Fibroblast of skin of right biceps (primary cell): ENCODE measurements at places on chromosomes 3 and 15.

GRCh38 chr15:59998305-59998949 is 5.7 kb upstream of the FOXB1 start:
- DNase-seq: no peak

GRCh38 chr3:181383760-181384159 is 328.0 kb upstream of the SOX2 start:
- no peak for DNase-seq

- DNase-seq: peak; percentile 6
Observed at GRCh38 chr3:82202269-82202668, 440.8 kb upstream of the GBE1 start.

- no peak for DNase-seq
Observed at GRCh38 chr15:65082303-65082953, 5.9 kb downstream of the KBTBD13 start.

GRCh38 chr3:72143322-72143721 is 358.4 kb upstream of the PROK2 start:
- peak; percentile 48 for DNase-seq

DNA sequence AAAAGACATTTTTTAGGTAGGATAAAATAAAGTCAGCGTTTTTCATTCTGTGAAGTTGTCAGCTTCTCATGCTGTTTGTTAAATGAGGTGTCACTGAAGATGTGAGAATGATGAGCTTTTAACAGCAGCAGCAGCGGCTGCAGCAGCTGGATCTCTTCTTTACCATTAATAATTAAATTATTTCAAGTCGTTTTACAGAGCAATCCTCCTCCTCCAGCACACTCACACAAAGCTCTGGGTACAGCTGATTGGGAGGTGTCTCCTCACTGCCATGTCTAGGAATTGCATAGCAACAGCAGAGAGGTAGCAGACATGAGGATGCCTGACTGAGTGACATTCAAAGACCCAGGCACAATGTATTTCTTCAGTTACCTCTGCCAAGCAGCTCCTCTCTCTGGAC is 46.7 kb upstream of the PLAAT1 start:
- no peak for DNase-seq

DNA sequence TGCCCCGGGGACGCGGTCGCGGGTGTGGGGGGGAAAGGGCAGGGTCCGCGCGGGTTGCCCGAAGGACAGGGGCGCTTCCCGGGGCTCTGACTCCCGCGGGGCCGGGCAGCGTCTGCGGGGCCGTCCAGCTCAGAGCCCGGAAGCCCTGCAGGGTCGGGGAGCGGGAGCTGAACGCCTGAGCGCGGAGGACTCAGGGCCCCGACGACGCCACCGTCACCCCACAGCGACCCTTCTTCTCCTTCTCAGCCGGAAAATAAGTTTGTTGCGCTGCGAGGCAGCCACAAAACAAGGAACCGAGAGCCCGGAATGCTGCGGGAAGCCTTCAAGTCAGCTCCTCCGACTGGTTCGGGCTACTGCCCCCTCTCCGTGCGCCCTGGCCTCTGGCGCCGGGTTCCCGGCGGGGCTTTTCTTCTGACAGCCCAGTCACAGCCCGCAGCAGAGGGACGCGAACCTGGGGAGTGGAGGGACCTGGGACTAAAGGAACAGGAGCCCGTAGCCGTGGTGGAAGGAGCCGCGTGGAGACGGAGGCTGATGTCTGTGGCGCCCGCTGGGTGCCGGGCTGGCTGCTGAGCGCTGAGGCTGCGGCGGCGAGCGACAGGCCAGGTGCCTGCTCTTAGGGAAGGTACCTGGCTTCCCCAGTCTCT is 484 bp downstream of the CNTN4 start:
- peak; percentile 12 for DNase-seq

DNA sequence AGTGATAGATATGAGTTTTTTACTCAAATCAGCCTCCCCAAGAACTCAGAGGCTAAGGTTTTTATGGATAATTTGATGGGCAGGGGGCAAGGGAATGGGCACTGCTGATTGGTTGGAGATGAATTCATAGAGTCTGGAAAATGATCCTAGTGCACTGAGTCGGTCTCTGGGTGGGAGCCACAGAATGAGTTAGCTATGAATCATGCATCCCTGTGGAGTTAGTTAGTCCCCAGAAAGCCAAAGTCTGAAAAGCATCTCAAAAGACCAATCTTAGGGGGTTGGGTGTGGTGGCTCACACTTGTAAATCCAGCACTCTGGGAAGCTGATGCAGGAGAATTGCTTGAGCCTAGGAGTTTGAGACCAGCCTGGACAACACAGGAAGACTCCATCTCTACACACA is 516.1 kb downstream of the AGBL1 start:
- peak; percentile 23 for DNase-seq

DNA sequence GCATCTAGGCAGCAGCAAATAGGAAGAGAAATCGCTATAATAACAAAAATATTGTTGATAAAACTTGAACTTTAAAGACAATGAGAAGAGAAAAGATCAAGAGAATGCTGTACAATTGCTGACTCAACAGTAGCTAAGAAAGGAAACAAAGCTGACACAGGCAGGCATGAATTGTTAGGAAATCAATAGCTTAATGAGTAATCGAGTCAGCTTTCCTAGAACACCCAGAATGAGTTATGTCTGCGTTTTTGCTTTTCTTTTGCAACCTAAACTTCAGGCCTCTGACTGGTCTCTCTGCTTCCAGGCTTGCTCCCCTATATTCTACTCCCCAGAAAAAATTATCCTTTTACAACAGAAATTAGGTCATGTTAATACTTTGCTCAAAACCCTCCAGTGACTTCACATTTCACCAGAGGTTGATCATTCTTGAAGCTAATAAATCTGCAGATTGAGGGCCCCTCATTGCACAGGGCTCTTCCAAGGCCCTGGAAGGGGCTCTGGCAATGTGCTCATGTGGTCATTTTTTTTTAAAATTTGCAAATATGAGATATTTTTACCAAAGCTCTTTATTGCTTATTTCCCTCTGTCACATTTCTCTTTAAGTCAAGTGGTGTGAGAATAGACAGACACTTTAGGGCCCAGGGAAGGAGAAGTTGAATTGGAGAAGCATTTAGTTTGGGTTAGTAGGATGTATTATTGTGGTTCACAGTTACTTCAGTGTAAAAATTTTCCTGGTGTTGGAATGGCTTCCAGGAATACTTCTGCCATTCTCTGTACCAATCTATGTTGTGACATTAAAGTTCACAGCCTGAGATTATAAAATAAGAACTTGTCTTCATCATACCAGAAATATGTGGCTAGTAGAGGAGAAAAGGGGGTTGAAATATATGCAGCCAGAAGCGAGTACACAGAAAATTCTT is 116.3 kb downstream of the TMCO5A start:
- DNase-seq: peak; percentile 79

- peak; percentile 17 for DNase-seq
Observed at GRCh38 chr3:71724584-71725270, 475 bp downstream of the EIF4E3 start.

DNA sequence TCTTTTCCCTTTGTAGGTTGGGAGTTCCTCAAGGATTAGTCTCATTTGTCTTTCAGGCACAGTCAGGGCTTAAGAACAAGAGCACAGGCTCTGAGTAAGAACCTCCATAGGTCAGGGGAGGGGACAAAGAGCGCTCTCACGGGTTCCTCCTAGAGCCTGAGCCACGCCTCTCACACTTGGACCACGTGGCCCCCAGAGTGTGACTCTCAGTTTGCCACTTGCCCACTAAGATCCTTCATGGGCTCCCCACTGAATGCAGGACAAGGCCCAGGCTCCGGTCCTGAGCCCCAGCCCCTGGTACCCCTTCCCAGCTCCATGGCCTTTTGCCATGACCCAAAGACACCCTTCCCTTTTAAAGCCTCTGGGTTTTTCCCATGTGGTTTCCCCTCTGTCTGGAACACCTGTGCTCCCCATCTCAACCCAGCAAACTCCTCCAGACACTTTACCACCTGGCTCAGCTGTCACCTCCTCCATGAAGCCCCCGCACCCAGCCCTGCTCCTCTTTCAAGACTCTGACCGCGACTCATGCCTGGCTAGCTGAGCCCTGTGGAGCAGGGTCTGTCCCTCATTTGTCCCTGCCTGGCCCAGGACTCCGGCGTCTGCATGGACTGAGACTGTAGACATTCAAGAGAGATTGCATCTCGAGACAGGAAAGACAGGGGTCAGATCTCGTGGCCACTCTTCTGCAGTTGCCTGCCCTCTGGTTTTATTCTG is 32.7 kb downstream of the IQSEC1 start:
- no peak for DNase-seq

- no peak for DNase-seq
Observed at GRCh38 chr3:170128259-170128976, 53.1 kb downstream of the PHC3 start.

GRCh38 chr3:186235554-186235953 is 126.5 kb downstream of the DGKG start:
- no peak for DNase-seq

DNA sequence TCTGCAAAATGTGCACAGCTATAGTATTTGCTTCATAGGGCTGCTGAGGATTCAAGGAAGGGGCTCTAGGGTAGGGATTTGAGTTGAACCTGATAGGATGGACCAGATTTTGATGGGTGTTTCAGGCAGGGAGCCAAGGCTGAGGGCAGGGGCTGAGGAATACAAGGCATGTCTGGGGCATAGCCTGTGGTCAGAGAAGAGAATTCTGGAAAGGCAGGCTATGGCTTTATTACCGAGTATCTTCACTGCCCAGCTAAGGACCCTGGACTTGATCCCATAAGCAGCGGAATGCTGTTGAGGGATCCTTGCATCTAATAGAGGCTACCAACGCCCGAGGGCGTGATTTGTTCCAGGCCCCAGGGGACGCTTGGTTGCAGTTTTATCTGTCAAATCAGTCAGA is 193.0 kb upstream of the TLE3 start:
- DNase-seq: no peak

- no peak for DNase-seq
Observed at GRCh38 chr3:50388016-50388719, 28.8 kb upstream of the TMEM115 start.

- DNase-seq: no peak
Observed at GRCh38 chr15:63288342-63288741, 10.9 kb downstream of the APH1B start.

- no peak for DNase-seq
Observed at GRCh38 chr3:30610702-30611368, 4.4 kb downstream of the TGFBR2 start.

GRCh38 chr15:92409521-92409920 is 15.8 kb downstream of the ST8SIA2 start:
- no peak for DNase-seq

GRCh38 chr3:62970648-62971047 is 95.4 kb upstream of the CADPS start:
- DNase-seq: peak; percentile 45

DNA sequence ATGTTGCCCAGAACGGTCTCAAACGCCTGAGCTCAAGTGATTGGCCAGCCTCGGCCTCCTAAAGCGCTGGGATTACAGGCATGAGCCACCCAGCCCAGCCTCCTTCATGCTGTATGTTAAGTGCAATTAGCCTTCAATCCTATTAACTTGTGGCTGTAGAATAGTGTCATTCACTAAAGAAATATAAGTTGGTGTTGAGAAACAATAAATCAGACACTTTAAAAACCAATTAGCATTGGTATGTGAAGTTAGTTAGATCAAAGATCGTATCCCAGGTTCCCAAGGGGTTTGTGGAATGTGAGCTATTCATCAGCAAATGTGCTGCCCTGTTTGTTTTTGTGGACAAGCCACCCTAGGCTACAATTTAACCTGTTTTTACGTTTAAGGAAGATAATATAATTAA is 11.0 kb upstream of the PIK3CB start:
- DNase-seq: peak; percentile 26

- DNase-seq: peak; percentile 42
Observed at GRCh38 chr15:48774484-48774883, 36.4 kb downstream of the CEP152 start.

- DNase-seq: peak; percentile 12
Observed at GRCh38 chr3:72041511-72041910, 256.6 kb upstream of the PROK2 start.

- DNase-seq: no peak
Observed at GRCh38 chr3:97530691-97531090, 233.9 kb upstream of the ARL6 start.

DNA sequence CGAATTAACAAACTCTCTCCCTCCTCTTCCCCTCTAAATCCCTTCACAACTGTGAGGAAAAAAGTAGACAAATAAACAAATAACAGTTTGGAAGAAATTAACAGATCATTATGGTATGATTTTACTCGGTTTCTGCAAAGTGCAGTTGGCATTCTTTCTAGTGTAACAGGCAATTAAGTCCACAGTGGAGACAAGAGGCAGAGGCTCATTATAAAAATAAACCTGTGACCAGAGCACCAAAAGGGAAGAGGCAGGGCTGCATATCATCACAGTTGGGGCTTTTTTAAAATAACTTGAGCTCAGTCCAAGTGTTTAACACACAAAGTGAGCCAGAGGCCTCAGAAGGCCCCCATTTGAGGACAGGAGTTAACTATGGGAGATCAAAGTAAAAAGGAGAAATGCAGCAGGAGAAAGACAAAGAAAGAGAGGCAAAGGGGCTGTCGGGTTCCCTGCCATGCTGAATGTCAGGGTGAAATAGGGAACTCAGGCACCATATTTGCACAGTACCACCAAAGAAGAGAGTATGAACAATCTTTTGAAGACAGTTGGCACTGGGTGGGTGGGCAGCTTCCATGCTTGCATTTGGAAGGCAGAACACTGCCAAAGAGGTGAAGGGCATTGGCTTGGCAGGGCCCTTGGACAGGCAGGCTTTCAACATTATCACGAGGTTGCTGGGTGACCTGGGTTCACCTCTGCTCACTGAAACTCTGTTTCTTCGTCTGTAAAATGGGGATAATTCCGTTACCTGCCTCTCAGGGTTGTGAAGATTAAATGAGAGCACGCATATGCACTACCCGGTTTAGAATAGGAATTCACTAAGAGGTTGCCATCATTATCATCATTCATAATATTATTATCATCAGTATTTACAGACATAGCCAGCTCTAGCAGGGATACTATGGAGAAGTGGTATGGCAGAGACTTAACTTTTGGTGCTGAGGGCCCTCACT is 134.5 kb downstream of the MEX3B start:
- peak; percentile 22 for DNase-seq

GRCh38 chr15:25967116-25967515 is 104.0 kb upstream of the ATP10A start:
- peak; percentile 53 for DNase-seq

DNA sequence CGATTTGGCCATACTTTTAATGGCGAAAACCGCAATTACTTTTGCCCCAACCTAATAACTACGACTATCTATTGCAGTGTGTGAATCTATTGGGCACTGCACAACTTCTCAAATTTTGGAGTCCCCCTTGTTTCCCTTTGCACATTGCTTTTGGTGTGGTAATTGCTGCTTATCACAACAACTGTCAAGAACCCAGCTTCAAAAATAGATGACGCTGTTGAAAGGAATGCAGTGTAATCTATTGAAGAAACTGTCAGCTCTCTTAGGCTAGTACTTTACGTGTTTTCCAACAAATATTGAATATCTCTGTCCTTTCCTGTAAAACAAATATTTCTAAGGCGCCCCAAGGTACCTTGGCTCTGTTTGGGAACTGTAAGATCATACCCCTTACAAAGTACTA is 222.8 kb upstream of the UBE2E2 start:
- DNase-seq: peak; percentile 11

GRCh38 chr15:48177766-48178647 is at the start of gene MYEF2:
MYEF2 (minus strand) TSS chr15:48178295; CDS start chr15:48178237, 58 bp downstream.
- DNase-seq: peak; percentile 72

DNA sequence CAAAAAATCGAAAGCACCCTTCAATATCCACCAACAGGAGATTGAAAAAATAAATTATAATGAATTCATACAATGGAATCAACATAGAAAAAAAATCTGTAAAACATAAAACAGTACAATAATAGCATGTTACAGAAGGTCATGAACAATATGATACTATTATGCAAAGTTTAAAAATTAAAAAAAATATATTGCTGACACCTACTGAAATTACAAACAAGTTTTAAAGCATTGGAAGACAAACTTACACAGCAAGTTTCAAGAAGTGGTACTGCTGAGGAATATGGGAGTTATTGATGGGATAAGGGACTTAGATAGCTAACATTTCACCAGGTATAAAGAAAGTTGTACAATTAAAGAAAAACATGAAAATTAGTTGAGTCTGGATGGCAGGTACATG is 89.4 kb downstream of the EFL1 start:
- no peak for DNase-seq
